LHCN-M2 (cell line): ENCODE measurements at places on chromosomes 2 and 18. TPM values are rescaled to one million over a fixed set of nuclear protein-coding genes. Genes with fewer than 3 reads are reported as not detected.

GRCh38 chr2:147554521-147555107, 290.2 kb upstream of the ACVR2A start:
- no peak for DNase-seq

GRCh38 chr2:833180-833579, 117.5 kb upstream of the SNTG2 start:
- no peak for DNase-seq

TMEM198 gene
- total RNA-seq, result 4.2 and 4.4 TPM in 2 replicates

EN1 gene
- total RNA-seq, result 2.9 and 4.5 TPM in 2 replicates

DNA sequence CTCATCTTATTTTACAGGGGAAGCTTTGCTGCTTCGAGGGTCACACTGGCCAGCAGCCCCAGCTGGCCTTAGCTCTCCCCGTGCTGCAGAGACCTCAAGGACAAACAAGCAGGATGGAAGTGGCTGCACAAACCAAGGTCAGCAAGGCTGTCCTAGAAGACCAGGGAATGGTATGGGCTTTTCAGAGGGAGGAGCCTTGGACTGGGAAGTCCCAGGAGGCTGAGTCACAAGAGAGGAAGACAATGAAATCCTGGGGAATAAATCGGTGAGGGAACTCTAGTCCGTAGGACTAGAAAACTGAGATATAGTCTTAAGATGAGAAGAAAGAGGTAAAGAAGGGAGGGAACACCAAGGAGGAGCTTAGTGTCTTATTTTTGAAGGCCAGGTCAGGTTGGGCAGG, 15.7 kb downstream of the CREG2 start:
- DNase-seq, result no peak

- no peak for DNase-seq
These were observed 217.5 kb downstream of the CAMKMT start for GRCh38 chr2:44579115-44579836.

GRCh38 chr2:147440734-147441133, 404.1 kb upstream of the ACVR2A start:
- no peak for DNase-seq

LRRFIP1 gene
- 42.1 and 60.7 TPM in 2 replicates for total RNA-seq

DNA sequence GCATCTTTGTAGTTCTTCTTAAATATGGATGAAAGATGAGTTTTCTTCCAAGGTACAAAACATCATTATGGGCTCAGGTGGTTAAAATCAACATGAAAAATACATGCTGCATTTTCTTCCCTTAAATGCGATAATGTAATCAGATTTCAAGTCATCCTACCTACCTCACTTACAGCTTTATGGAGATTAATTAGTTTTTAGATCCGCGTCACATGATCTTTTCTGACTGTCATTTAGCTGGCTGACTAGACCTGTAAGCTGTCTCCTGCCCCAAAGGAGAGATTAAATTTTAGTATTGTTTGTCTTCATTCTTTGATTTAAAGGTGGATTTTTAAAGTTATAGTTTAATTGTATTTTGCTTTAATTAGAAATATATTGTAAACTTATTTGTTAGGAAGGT, 678.0 kb upstream of the ZEB2 start:
- no peak for DNase-seq
